Osteoblast (primary cell): ENCODE measurements at places on chromosomes 5 and 9. TPM values are rescaled to one million over a fixed set of nuclear protein-coding genes. Genes with fewer than 3 reads are reported as not detected.

Gene ARL14EPL
- total RNA-seq, result not detected in 2 replicates

Gene GRM6
- total RNA-seq, result not detected in 2 replicates

Gene OTULINL
- under 0.01 and 0.36 TPM in 2 replicates for total RNA-seq

Gene ATP10B
- total RNA-seq, result not detected in 2 replicates

Gene GOLGA2
- total RNA-seq, result 121 and 137 TPM in 2 replicates

Gene TRIM14
- 0.59 and 1.1 TPM in 2 replicates for total RNA-seq

Gene TBCA
- 103 and 113 TPM in 2 replicates for total RNA-seq

Gene NOXA1
- 0.36 and 0.88 TPM in 2 replicates for total RNA-seq

Gene RGS7BP
- total RNA-seq, result under 0.01 and 0.36 TPM in 2 replicates

Gene SLC6A18
- total RNA-seq, result not detected in 2 replicates

Gene NXNL2
- total RNA-seq, result 3.3 and 7.4 TPM in 2 replicates

Gene PRR16
- 30.4 and 36.2 TPM in 2 replicates for total RNA-seq

Gene ERGIC1
- total RNA-seq, result 109 and 128 TPM in 2 replicates

Gene LMBRD2
- 11.5 and 13.8 TPM in 2 replicates for total RNA-seq

Gene LOX
- total RNA-seq, result 314 and 317 TPM in 2 replicates

Gene PCDHB2
- 1.2 and 1.4 TPM in 2 replicates for total RNA-seq

Gene OR13C2
- not detected in 2 replicates for total RNA-seq

Gene ZNF462
- total RNA-seq, result 8.3 and 9.8 TPM in 2 replicates

Gene FGF18
- total RNA-seq, result under 0.01 and 0.29 TPM in 2 replicates

Gene TAF11L12
- total RNA-seq, result 0.29 TPM in 1 of 2 replicates, not detected in the other

Gene DOCK8
- total RNA-seq, result under 0.01 TPM in 2 replicates

Gene PRUNE2
- 59.2 and 80.0 TPM in 2 replicates for total RNA-seq

Gene GAS1
- total RNA-seq, result 107 and 121 TPM in 2 replicates

Gene MPDZ
- total RNA-seq, result 58.3 and 66.6 TPM in 2 replicates

Gene CLIC3
- total RNA-seq, result 1.5 and 2.5 TPM in 2 replicates

Gene C9orf50
- under 0.01 and 0.36 TPM in 2 replicates for total RNA-seq

Gene IER5L
- 86.1 and 104 TPM in 2 replicates for total RNA-seq

Gene CYLC2
- total RNA-seq, result not detected in 2 replicates

Gene ZFP2
- 1.2 and 1.4 TPM in 2 replicates for total RNA-seq
